Activated CD8-positive, alpha-beta memory T cell treated with anti-CD3 and anti-CD28 coated beads for 1 hour (primary cell): ENCODE measurements at places on chromosomes 13 and 19.

- no peak for DNase-seq
Observed at GRCh38 chr13:26694609-26695359, 65.8 kb downstream of the GPR12 start.

DNA sequence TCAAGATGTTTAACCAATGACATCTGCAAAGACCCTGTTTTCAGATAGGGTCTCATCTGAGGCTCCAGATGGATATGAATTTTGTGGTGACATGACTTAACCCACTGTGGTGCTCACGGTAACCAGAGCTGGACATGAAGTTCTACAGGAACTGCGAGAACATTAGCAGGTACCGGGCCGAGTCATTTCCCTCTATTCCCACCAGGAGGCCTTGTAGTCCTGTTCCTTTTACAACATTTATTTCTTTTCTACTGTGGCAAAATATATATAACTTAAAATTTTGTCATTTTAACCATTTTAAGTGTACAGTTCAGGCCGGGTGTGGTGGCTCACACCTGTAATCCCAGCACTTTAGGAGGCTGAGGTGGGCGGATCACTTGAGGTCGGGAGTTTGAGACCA is 7.6 kb upstream of the TSPAN16 start:
- DNase-seq, result no peak

DNA sequence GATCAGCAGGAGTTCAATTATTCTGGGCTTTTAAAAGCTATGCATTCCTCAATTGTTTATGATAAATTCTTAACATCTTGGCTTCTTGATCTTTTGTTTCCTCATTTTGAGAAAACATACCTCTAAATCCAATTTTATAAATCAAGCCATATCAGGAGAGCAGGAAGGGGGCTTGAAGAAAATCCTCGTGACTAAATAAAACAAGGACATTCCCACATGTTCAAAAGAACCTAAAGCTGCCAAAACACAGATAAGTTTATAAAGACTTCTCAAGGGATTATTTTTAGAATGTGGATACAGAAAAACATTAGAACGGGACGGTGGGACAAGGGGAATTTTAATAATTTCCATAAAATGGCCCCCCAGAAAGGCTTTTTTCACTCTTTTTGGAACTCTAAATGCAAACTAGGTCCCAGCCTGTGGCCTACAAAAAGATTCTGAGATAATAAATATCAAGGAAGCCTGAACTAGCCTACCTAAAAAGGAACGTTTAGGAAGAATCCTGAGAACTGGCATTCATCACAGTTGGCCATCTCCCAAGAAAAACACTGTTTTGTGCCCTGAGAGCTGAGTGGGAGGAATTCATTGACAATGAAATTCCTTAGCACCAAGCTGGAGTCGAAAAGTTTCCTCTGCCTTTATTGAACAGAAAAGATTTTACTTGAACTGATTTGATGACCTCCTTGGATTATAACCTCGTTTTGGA is 30.1 kb downstream of the ZAR1L start:
- DNase-seq, result no peak

- no peak for DNase-seq
Observed at GRCh38 chr13:74145249-74145975, 11.2 kb upstream of the KLF12 start.

DNA sequence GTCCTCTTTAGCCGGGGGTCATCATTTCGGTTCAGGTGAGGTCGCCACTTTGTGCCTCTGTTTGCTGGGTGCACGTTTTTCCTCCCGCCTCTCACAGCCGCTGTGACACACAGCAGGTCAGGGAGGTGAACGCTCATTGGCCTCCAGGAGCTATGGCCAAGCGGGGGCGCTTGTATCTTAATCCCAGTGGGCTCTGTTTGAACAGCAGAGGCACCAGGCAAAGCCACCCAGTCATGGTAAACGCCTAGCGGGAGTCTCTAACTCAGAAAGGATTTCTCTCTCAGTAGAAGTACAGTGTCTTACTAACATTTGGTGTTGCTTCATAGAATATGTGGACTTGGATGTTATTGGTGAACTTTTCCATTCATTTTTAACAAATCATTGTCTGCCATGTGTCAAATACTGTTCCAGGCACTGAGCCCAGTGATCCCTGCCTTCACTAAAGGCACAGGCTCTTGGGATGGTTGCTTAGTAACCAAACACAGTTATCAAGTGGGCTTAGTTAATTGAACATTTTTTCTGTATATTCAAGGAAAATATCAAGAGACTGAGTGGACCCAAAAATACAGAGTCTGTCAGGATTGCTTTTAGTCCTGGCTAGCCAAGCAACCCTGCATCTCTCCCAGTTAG is 186.7 kb downstream of the STK24 start:
- no peak for DNase-seq

GRCh38 chr13:98175823-98176222 is 1.2 kb downstream of the RNF113B start:
- DNase-seq, result no peak

DNA sequence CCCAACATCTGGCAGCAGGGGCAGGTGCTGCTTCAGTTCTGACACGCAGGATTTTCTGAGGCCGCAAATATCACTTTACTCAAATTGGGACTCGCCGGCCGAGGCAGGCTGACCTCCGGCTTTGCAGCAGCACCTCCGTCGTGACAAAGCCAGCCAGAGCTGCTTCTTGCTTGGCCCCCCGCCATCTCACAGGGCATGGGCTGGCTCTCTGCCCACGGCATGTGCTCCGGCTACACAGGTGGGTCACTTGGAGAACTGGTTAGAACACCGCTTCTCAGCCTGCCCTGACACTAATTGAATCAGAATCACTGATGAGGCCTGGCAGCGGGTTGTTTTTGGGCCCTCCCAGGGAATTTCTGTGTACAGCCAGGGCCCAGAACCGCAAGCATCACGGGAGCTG is 112.3 kb downstream of the SLC7A1 start:
- no peak for DNase-seq

GRCh38 chr19:41703602-41704293 is 4.7 kb upstream of the CEACAM5 start:
- DNase-seq, result no peak

- DNase-seq, result no peak
Observed at GRCh38 chr13:113293686-113294085, 3.4 kb upstream of the LAMP1 start.

DNA sequence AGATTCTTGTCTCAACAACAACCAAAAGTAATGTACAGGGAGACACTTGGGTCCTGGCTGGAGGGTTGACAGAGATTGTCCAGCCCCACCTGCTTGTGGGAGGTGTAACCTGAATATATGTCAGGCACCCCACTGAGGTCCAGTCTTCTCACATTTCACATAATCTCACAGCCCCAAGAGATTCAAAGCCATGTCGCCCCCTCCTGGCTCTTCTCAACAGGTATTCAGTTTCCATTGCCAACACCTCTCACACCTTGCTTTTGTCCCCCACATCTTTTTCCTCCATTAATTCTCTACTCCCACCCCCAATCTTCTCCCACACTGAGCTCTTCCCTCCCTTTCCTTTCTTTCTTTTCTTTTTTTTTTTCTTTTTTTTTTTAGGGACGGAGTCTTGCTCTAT is 11.2 kb downstream of the UNC13A start:
- DNase-seq, result no peak

GRCh38 chr13:51707461-51707860 is 96.5 kb downstream of the DHRS12 start:
- no peak for DNase-seq

- no peak for DNase-seq
Observed at GRCh38 chr13:63041640-63042414, 1626.2 kb upstream of the PCDH20 start.

GRCh38 chr13:36718686-36719085 is 44.9 kb downstream of the SERTM1 start:
- no peak for DNase-seq

GRCh38 chr19:34269489-34269888 is 15.1 kb downstream of the GARRE1 start:
- no peak for DNase-seq

GRCh38 chr19:9352505-9352904 is 10.3 kb upstream of the ZNF177 start:
- DNase-seq, result no peak
